ENCODE measurements at places on chromosomes 7 and 10.

DNA sequence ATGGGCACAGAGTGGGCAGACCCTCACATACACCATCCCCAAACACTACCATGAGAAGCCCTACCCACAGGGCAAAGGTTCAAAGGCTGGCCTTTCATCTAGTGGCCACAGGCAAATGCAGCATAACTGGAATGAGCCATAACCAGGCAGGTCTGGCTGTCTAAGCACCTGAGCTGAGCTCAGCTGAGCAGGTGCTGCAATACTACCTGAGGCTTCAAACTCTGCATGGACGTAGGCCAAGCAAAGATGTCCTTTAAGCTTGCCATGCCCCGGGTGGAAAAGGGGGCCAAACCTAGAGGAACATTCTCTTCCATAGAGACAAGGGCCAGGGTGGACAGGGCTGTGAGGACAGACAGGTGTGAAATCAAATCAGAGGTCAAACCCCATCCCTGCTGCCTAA, 65.3 kb upstream of the CAMK2B start:
- DNase-seq: no peak

- no peak for DNase-seq
Observed at GRCh38 chr7:139726485-139726869, 51.3 kb downstream of the HIPK2 start.

DNA sequence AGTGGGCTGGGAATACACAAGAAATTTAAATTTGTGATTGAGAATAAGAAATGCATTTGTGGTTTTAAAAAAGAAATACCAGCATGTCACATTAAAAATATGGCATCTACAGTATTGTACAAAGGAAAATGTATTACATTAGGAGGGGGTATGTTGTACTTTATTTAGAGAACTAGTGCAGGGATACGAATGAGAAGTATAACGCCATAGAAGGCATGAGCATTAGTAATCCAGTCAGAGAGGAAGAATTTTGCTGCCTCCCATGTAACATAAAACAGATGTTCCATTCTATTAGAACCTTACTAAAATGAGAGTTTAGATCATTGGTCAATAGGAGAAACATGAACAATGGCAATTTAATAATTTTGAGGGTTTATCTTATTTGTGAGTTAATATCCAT, 182.2 kb downstream of the ADK start:
- no peak for DNase-seq

DNA sequence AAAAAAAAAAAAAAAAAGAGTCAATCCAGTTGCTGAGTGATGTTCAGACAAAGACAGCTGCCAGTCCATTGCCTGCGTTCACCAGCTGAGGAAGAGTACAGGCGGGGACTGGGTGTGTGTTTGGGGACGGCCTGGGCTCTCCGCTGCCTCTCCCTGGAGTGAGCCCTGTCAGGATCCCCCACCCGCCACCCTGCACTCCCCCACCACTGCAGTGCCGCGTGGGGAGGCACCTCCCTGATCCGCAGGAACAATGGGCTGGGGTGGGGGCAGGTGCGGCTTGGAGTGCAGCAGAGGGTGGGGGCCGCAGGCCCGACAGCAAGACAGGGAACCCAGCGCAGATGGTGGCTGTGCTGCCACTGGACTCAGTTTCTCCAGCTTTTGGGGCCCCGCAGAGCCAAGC, 1.4 kb downstream of the HSPA12A start:
- no peak for DNase-seq

DNA sequence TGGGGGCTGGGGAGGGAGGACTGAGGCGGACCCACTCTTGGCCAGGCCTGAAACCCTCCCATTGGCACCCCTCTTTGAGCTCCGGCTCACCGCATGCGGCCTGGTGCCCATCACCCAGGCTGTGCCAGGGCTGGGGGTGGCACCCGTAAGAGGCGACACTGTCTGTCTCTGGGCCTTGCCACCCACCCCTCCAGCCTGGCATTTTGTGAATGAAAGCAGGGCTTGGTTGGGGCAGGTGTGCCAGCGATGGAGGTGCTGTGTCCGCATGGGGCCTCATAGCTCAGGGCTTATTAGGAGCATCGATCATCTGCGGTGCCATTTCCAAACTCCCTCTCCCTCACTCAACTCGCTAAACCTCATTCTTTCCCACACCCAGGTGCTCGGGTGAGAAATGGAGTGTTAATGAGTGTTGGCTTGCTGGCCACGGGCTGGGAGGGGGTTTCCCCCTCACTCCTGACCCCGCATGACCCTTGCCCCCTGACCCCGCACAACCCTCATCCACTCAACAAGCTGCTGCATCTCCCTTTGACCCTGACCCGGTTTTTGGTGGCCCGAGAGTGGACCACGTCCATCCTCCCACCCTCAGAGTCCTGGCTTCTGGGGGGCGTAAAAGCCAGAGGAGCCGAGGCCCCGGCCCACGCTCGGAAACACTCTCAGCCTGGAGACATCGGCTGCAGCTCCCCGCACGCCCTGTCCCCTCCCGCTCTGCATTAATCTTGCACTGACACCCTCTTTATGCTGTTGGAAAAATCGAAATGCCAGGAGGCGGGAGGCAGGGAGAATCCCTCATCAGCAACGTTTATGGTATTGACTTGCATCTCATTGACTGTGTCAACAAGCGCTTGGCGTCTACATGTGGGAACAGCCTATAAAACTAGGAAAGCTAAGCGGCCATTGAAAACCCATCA, 161.2 kb downstream of the DNAJB6 start:
- no peak for DNase-seq

GRCh38 chr10:103448746-103449145, 3.4 kb downstream of the CALHM2 start:
- DNase-seq: no peak

DNA sequence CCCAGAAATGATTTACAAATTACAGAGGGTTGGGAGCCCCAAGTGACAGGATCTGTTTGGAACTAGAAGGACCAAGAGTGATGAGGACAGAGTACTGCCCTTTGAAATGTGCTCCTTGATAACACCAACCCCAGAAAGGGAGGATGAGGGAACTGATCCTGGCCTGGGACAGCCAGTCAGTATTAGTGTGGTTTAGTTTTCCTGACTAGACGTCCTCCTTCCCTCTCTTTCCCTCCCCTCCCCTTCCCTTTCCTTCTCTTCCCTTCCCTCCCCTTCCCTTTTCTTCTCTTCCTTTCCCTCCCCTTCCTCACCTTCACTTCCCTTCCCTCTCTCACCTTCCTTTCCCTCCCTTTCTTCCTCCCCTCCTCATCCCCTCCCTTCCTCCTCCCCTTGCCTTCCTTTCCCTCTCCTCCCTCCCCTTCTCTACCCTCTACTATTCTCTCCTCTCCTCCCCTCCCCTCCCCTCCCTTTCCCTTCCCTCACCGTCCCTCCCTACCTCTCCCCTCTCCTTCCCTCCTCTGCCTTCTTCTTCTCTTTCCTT, 31.0 kb upstream of the BICC1 start:
- no peak for DNase-seq

DNA sequence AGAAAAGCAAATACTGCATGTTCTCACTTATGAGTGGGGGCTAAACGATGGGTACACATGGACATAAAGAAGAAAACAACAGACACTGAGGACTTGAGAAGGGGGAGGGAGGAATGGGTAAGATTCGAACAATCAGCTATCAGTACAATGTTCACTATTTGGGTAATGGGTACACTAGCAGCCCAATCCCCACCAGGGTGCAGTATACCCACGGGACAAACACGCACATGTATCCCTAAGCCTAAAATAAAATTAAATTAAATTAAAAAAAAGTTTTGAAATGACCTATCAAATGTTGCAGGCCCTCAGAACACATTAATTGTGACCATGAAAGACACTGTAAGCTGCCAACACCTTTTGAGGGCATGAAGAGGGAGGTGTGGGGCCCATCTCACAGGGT, 316.0 kb downstream of the WDR37 start:
- no peak for DNase-seq

DNA sequence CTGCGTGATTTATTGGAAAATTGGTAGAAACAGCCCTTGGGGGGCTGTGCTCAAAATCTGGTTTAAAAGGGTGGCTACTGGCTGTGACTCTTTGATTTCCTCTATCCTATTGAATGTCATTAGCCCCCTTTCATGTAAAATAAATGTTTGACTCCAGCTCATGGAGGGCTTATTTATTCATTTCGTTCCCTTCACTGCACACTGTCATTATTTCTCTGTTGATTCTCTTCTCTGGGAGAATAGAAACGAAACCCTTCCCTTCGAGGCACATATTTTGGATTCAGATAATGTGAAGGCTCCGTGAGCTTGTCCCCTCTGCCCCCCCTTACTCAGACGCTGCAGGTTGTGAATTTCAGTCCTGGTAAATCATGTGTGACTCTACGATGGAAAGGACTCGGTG, 203.9 kb upstream of the GPR26 start:
- no peak for DNase-seq

DNA sequence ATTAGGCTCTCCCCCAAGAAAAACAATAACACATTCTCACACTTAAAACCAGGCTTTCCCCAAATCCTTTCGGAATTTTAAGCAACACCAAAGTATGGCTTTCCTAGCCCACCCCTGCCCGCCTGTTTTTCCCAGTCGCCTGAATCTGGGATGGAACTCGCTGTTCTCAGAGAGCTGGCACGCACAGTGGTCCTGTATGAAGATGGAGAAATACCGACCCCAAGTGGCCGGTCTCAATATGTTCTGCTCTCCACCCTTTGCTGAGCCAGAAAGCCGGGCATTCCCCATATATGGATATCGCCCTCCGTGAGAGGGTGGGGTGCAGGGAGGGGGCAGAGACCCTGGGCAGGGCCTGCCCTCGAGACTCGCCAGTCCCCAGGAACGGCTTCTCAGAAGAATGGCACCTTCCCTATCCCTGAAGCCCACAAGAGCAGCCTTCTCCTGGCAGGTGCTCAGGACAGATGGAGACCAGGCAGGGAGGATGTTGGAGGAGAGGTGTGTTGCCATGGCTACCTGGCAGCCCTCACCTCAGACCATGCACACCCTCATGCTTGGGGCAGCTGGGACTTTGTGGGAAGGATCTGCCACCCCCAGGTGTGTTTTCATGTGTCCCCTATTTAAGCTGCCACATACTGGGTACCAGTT, 3.4 kb downstream of the TACR2 start:
- no peak for DNase-seq

GRCh38 chr7:142867398-142868187, 12.7 kb downstream of the EPHB6 start:
- no peak for DNase-seq

GRCh38 chr7:101012931-101013330, 7.0 kb upstream of the MUC17 start:
- DNase-seq: no peak

- no peak for DNase-seq
Observed at GRCh38 chr10:818010-818409, 113.5 kb downstream of the LARP4B start.

GRCh38 chr7:28815369-28815927, 142.7 kb downstream of the TRIL start:
- DNase-seq: no peak

GRCh38 chr10:118793545-118793944, 38.8 kb upstream of the CACUL1 start:
- no peak for DNase-seq

- peak; percentile 80 for DNase-seq
Observed at GRCh38 chr7:134140889-134141867, 14.0 kb downstream of the LRGUK start.

DNA sequence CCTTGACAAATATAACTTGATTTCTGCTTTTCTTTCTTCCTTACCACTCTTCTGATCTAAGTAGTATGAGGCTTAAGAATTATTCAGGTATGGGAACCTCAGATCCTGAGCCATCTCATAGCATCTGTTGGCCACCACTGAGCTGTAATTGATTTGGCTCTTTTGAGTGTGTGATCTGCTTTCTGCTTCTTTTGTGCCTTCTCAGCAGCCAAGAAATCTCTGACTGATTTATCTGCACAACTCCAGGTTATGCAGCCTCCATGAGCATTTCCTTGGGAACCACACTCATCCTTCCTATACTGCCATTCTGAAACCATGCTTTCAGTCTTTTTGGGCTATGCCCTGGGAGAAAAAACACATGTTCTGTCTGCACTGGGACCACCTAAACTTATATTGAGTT, 178.0 kb upstream of the FAM3C start:
- DNase-seq: no peak

GRCh38 chr10:11760861-11761260, 18.7 kb downstream of the ECHDC3 start:
- DNase-seq: no peak

DNA sequence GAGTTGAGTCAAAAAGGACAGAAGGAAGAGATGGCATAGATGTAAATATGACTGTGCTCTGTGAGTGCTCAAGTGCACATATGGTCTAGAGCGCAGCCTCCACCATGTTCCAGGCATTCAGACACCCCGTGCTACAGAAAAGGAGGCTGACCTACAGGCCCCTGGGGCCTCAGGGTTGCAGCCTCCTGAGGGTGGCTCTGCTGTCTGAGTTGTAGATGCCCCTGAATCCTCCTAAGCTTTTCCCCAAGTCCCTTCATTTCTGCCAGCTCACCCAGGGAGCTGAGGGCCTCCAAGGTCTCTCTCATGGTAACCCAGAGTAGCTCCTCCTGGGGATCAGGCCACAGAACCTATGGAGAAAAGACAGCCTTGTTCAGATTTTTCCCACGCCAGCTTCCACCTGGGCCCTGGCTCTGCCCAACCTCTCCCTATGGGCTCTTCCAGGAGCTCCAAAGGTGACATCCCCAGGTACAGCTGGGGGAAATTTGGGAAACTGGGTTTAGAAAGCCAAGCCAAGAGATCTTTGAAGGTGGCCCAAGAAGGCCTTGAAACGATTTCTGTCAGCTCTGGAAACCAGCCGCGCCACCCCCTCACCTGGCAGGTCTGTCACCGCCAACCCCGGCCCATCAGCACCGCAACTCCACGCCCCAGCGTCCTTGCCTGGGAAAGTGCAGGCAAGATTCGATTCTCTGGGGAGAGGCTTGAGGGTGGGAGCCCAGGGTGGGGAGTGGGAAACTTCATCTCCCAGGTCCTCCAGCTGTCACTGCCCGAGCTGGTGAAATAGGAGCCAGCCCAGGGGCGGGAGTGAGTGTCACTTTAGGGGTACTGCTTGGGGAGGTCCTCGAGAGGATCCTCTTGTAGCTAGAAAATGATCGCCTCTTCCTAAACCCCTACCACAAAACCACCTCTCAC, 2.4 kb downstream of the ZNF467 start:
- DNase-seq: no peak

DNA sequence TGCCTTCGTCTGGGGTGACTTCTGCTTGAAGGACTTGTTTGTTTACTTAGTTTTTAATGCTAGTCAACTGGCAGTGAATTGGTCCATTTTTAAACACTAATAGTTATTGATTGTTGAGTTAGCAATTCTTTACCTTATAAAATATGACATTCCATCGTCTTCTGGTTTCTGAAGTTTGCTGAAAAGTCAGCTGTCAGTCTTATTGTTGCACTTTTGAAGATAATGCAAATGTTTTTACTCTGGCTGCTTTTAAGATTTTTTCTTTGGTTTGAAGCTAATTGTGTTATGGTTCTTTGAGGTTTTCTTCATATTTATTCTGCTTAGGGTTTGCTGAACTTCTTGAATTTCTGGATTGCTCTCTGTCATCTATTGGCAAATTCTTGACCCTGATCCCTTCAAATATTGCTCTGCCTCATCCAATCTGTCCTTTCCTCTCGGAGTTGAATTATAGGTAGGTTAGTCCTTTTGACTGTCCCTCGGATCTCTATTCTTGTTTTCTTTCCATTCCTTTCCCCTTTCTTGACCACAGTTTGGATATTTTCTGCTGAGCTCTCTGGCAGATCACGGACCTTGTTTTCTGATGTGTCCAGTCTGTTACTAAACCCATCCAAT, 24.2 kb downstream of the MGMT start:
- no peak for DNase-seq

All from iPS DF 19.7 (cell line).